ENCODE measurements at places on chromosomes 16 and 17. TPM values are rescaled to one million over a fixed set of nuclear protein-coding genes. Genes with fewer than 3 reads are reported as not detected.

DNA sequence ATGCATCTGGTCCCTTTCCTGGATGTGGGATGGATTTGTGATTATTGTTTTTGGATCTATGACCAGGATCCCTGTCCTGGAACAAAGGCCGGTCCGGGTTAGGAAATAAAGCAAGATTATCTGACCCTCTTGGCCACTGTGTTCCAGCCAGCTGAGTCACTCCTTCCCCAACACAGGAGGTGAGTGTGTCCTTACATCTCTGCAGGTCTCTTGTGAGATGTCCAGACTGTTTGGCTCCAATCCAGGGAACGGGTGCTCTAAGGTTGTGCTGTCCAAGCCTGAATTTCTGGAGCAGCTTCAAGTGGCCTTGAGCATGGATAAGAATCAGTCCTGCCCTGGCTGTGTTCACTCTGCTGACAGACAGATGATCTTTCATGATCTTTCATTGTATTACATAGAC is 136.5 kb upstream of the CCL2 start:
- no peak for DNase-seq

Gene PRDM7
- total RNA-seq: 0.07 TPM

DNA sequence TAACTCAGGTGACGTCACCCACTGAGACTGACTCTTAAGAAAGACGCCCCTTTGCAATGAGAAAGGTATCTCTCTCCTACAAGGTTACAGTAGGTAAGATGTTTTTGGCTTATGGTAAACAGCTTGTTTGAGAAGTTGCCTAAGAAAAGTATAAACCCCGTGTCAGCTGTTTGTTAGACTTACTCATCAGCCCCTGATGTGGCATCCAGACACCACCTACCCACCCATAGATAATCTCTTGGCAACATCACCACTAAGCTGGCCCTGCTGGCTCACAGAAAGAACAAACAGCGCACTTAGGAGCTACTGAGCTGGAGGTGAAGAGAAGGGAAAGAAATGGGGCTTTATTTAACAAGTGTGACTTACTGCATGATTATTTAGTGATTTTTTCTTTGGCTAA is 121.0 kb downstream of the PARN start:
- DNase-seq: no peak

Gene ATP1B2
- not detected for total RNA-seq

- no peak for DNase-seq
Measured at GRCh38 chr17:7282752-7283321, 1.3 kb downstream of the SLC2A4 start.

DNA sequence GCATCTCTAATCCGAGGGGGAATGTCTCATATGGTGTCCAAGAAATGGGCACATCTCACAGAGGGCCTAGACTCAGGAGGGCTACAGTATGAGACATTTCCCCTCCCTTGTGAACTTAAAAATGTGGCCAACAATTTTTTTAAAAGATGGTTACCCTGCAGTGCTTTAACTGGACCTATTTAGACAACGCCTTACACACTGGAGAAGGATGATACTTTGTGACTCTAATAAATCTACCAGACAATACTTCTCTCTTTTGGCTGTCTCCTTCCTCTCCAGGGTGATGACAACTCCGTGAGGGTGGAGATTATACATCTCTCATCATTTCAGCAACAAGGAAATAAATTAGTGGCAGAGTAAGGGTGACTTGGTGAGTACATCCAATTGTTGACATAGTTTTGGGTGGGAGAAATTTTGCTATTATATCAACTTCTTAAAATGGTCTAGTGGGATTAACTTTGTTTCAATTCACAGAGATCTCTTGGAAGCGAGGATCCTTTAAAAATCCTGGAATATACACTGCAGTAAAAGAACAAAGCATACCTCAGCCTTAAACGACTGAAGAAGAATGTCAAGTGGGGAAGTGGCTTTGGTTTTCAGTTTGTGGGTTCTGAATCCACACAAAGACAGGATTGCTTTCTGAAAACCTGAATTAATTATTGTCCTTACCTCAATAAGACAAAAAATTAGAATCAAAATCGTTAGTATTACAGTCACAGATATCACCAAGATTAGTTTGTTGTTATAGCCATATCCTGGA is 89.8 kb downstream of the KPNA2 start:
- no peak for DNase-seq

Measured in HCT116 (cell line).